Upper lobe of right lung (tissue), 1 donor: ENCODE measurements at places on chromosomes 5 and 9. TPM values are rescaled to one million over a fixed set of nuclear protein-coding genes. Genes with fewer than 3 reads are reported as not detected.

DNA sequence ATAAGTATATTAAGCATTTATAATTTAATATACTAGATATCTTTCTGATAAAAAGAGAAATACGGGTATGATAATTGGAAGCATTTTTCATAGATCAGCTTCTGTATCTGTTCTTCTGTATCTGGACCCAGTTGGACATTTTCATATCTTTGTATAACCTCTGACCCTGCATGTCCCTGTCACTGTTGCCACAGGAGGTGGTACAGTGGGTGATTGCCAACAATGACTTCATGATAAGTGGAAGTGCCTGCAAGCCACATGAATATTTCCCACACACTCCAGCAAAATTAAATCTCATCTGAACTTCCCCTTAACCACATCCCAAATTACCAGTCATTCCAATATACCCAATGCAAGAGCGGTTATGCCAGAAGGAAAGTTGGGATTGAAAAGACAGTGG, 376.4 kb downstream of the ARRDC3 start:
- DNase-seq = no peak

PCDHA13 gene
- total RNA-seq = 2.3 TPM

GRCh38 chr5:163439092-163439425, 1.7 kb downstream of the CCNG1 start:
- DNase-seq = no peak

DNA sequence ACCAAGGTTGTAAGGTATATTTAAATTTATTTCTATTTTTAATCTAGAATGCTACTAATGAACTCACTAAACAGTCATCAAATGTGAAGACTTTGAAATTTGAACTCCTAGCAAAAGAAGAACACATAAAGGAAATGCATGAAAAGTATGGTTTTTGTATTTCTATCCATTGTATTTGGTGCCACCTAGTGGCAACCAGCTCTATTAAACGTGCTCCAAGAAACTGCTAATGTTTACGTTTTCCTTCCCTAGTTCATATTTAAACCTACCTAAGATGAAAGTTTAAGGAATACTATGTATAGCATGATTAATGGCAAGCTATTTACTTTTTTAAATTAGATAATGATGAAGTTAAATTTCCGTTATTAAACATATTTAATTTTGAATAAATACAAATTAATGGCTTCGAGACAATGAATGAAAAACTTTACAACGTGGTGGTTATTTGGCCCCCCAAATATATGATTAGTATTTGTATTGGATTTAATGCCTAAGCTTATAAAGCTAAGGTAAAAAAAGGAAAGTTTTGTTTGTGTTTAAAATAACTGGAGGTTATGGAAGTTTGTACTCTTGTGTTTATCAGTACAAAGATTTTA, 115.9 kb upstream of the SH3GL2 start:
- DNase-seq = no peak

- peak; percentile 78 for DNase-seq
Observed at GRCh38 chr5:173035904-173036707, 20.0 kb upstream of the CREBRF start.

GRCh38 chr5:3301306-3301705, 294.3 kb upstream of the IRX1 start:
- DNase-seq = no peak

DNA sequence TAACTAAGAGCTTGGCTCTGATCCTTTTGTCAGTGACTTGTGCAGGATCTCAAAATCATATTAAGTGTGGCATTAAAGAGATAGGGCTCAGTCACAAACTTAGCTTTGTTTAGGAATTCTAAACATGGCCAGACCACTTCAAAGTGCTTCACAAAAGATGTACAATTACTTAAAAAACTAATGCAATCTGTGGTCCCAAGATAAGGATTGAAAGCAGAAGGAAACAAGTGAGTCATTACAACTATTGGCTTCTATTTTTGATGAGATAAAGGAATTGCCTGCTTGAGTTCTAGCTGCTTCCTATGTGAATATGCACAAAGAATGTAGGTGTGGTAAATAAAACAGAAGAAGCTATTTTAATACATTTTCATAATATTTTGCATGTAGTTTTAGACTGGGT, 44.9 kb upstream of the SLC12A2 start:
- no peak for DNase-seq

DNA sequence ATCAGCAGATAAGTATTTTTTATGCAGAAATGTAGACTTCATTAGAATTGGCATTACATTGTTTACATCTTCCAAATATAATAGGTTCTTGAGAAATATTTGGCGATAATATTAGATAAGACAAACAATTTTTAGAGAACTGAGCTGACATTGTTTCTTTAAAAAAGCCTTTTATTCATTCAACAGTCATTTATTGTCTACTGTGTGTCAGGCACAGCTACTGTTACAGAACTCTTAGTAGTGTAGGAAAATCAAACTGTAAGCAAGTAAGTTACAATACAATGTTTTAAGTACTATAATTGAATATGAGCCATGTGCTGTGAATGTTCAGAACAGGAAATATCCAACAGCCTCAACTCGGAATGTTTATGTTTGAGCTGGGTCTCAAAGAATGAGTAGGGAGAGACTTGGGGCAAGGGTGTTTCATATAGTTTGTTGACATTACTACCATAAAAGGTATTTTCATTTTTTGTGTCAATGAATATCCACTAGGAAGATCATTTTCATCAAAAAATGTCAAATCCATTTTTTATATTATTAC, 114.0 kb downstream of the CDC42SE2 start:
- no peak for DNase-seq

- no peak for DNase-seq
Observed at GRCh38 chr5:132223861-132224260, 3.8 kb downstream of the P4HA2 start.

DNA sequence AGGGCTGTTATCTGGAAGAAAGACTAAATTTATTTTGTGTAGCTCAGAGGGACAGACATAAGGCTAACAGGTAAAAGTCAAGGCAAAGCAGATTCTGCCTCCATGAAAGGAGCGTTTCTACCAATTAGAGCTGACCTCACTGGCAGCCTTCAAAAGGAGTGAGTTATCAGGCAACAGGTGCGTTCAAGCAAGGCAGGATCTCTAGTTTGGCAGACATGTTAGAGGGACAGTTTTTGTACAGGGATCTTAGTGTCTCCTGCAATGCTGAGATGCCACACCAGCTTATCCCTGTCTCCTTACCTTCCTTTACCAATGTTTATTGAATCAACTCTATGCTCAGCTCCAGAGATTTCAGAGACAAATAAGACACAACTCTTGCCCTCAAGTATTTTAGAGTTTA, 73.8 kb downstream of the NRG2 start:
- DNase-seq = no peak

DNA sequence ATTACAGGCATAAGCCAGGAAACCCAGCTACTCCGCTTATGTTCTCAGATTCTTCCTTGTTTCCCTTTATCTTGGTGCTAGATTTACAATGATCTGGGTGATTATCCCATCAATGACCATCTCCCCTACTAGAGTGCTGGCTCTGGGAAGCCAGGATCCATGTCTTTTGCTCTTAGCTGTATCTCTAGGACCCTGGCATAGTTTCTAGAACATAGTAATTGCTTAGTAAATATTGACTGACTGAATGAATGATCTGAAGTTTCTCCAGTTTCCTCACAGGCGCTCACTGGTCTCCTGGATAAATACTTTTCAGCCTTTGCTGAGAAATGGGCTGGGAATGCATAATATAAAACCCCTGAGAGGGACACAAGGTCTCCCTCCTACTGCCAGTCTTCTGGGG, 60.0 kb upstream of the KLF9 start:
- no peak for DNase-seq

DNA sequence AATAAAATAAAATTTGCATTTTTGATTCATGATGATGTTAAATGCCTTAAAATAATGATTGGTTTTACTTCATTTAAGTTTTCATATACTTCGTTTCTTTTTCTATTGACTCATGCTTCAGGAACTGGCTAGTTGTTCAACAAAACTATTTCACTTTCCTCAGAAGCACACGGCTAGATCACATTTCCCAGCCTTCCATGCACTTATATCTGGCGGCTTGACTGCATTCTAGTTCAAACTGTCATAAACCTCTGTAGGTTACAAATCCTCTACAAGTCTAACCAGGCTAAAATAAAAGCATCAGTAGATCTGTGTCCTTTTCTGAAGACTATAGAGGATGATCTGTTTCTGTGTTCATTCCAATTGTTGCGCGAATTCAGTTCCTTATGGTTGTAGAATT, 46.3 kb upstream of the CNTLN start:
- DNase-seq = no peak

PCDHB10 gene
- 2.1 TPM for total RNA-seq

THG1L gene
- total RNA-seq = 8.4 TPM

GRCh38 chr5:19795218-19795617, 192.8 kb downstream of the CDH18 start:
- DNase-seq = no peak

N4BP3 gene
- total RNA-seq = 5.2 TPM

DNA sequence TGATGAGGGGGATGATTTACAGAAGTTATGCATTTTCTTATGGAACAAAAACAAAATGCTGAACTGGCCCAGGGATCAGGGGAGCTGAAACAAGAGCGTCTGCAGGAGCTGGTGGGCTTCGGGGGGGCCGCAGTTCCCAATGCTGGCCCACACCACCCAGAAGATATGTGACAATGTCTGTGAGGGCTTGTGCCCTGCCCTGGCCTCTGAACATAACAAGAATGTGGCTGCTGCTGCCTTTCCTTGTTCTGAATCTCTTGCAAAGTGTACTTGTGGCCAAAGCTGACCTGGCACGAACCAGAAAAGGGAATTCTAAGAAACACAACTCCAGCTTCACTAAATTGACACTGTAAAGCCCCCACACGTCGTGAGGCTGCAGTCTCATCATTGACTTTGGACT, 66.7 kb downstream of the SEC61B start:
- no peak for DNase-seq

DNA sequence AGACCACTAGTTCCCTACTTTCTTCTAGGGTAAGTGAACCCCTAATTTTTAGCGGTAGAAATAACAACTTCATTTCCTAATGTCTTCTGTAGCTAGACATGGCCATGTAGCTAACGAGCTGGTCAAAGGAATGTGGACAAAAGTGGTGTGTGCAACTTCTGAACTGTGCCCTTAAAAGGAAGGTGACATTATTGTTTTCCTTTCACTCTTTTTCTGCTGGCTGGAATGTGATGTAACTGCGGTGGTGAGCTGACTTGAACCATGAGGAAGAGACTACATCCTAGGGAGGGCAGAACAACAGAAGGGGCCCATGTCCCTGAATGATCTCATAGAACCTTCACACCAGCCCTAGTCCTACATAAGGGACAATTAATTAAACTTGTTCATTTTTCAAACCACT, 1.3 kb upstream of the SNX2 start:
- no peak for DNase-seq

- no peak for DNase-seq
Observed at GRCh38 chr5:5288201-5288600, 134.3 kb upstream of the ICE1 start.

GRCh38 chr5:180644129-180644824, 5.1 kb downstream of the FLT4 start:
- DNase-seq = peak; percentile 57

- DNase-seq = no peak
Observed at GRCh38 chr9:70987986-70988385, 133.4 kb downstream of the TRPM3 start.

- DNase-seq = no peak
Observed at GRCh38 chr5:161201558-161201957, 345.0 kb downstream of the GABRB2 start.

GRCh38 chr9:91089405-91090129, 272.2 kb downstream of the AUH start:
- DNase-seq = no peak

DNA sequence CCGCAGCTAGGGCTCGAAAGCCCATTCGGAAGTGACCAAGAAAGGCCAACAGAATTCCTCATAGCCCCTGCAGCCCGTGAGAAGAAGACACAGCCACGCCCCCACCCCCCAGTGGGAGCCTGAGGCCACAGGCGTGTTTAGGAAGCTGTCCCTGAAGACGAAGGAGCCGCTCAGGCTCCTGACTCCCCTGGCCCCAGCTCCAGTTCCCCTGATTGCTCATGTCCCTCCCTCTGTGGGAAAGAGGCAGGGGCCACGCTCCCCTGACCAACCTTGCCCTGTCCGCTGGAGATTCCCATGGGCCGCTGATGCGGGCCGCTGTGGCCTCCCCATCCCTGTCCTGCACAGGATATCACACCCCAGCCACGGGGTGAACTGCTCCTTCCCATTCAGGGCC, 13.6 kb downstream of the ROPN1L start:
- no peak for DNase-seq

SLC22A4 gene
- total RNA-seq = 1.8 TPM

DNA sequence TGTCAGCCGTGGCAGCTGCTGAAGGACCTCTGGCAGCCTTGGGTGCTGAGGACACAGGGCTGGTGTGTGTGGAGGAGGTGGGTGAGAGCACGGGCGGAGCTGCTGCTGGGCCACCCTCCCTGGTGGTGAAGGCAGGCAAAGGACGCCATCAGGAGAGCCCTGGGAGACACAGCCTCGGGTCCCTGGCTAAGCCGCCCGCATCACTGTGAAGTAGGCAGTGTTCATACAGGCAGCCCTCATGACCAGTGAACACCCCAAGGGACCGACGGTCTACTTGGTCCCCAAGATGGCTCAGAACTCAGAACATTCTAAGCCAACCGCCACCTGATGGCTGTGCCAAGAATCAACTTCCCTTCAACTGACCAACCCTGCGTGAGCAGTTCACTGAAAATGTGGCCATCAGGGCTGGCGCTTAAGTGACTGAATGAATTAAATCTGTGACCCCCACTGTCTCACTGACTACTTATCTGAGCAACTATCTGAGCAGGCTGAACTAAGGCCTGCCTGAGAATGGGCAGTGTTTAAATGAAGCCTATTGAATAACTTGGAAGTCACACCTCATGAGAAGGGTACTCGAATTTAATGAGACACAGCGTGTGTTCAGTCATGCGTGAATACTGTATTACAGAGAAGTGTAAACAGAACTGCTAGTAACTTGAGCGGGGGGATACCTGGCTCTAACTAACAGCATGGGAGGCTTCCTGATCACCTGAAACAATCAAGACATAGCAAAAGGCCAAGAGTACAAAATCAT, 54.7 kb upstream of the SIMC1 start:
- no peak for DNase-seq

- DNase-seq = no peak
Observed at GRCh38 chr9:12813533-12813932, 38.7 kb downstream of the LURAP1L start.

THOC3 gene
- total RNA-seq = 22.8 TPM

LCN6 gene
- total RNA-seq = 21.5 TPM

GRCh38 chr9:31364171-31364570, 1020.3 kb upstream of the ACO1 start:
- no peak for DNase-seq
